ENCODE measurements at places on chromosomes 6 and 20.

DNA sequence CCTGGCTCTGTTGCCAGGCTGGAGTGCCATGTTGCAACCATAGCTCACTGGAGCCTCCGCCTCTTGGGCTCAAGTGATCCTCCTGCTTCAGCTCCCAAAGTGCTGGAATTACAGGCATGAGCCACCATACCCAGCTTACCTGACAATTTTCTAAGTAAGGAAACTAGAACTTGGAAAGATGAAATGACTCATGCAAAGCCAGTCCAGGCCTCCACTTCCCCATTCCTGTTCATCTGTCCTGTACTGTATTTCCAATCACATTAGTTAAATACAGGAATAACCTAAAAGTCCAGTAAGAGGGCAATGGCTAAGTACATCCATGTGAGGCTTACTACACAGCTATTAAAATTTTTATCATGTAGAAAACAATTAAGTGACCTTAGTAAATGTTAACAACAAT lies 8.3 kb upstream of the ADGB start:
- no peak for DNase-seq

- peak; percentile 57 for DNase-seq
Measured at GRCh38 chr20:49608752-49609670, 41.1 kb upstream of the PTGIS start.

GRCh38 chr6:134447883-134448387 lies 130.0 kb upstream of the SGK1 start:
- no peak for DNase-seq

GRCh38 chr6:31689249-31690110 lies 8.6 kb upstream of the LY6G5C start:
- DNase-seq: no peak

GRCh38 chr20:45947110-45947866 lies 12.8 kb downstream of the PCIF1 start:
- DNase-seq: no peak

DNA sequence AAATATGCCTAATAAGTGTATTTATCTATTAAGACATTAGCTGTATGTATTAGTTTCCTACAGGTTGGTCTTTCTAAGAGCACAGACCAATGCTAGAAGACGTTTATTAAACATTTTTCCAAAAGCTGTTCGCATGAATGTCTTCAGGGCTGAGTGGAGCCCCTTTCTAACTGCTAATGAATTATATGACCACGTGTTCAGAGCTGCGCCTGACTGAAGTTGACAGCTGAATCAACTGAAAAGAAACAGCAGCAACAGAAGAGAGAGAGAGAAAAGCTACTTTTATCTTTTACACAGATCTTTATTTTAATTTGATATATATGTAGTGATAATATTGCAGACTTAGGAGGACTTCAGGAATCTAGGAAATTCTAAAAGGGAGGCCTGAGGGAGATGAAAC lies 75.2 kb upstream of the ARID1B start:
- DNase-seq: no peak

DNA sequence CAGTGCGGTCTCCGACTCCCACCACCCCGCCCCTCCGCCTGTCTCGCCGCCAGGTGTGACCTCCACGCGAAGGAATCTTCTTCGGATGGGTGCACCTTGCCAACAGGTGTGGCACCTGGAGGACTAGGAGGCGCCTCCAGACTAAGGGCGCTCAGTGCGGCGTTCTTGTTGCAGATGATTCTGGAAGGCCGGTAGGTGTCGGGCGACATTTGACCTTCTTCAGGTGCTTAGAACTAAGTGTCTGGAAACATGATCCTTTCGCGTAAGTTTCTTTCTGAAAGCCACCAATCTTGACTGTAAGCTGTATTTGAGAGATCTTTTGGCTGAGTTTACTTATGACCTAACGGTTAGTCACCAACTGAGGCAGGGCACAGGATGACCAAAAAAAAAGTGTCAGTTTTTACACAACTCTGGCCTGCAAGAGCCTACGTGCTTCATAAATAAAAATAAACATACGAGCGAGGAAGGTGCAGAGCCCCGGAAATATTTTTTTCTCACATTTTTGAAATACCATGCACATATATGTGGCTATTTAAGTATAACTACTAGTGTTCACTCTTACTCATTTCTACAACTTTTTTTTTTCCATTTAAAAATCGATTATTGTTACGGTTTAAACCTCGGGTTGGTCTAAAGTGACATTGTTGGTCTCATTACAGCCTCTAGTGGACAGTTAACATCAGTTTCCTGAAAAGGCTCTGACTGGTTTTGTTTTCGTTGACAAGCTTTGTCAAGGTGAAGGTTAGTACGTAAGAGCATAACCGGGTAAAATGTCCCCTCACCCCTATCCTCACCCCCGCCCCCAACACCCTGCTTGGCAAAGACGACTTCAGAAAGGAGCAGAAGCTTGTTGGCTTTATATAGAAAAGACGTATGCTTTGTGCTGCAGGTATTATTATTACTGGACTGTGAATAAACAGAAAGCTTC lies 1.6 kb upstream of the ATXN1 start:
- DNase-seq: peak; percentile 57

DNA sequence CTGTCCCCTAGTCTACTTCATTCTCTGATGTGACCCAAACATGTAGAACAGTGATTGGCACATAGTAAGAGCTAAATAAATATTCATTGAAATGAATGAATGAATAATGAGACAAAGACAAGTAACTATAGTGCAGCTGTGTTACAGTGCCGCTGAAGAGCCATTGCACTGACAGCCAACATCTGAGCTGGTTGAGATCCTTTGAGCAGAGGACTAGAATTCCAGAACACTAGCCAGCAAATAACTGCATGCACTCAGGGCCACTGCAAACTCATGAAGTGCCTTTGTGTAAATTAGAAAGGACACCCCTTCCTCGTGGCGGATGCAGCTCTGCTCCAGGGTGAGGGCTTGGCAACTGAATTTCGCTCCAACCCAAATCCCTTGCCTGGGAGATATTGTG lies 230.3 kb upstream of the CDYL start:
- no peak for DNase-seq

DNA sequence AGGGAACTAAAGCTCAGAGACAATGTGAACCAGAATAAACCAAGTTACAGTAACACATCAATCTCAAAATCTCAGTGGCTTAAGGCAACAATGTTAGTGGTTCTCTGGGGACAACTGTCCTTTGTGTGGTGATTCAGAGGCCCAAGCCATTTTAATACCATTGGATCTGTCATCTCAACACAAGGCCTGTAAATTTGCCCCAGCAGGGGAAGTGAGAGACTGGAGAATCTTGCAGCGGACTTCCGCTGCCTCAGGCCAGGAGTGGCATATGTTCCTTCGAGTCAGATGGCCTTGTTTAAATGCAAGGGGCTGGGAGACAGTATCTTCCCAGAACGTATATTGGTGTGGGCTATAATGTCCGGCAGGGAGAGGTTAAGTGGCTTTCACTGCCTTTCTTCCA lies 126.0 kb downstream of the CD83 start:
- no peak for DNase-seq

- no peak for DNase-seq
Measured at GRCh38 chr20:11376998-11377397, 540.7 kb upstream of the BTBD3 start.

DNA sequence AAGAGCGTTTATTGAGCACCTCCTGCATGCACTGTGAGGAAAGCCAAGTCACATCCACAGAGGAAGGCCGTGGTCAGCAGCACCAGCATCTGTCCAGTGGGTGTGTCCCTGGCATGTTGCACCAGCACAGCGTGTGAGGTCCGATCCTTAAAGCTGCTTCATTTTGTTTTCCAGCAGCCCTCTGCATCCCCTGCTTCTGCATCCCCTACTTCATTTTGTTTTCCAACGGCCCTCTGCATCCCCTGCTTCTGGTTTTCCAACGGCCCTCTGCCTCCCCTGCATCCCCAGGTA lies 147.8 kb downstream of the SYCP2 start:
- no peak for DNase-seq

- no peak for DNase-seq
Measured at GRCh38 chr6:78861509-78861908, 5.8 kb upstream of the IRAK1BP1 start.

- DNase-seq: no peak
Measured at GRCh38 chr20:63955281-63955826, 862 bp downstream of the UCKL1 start.

GRCh38 chr6:139313784-139314545 lies 22.2 kb upstream of the TXLNB start:
- DNase-seq: no peak

DNA sequence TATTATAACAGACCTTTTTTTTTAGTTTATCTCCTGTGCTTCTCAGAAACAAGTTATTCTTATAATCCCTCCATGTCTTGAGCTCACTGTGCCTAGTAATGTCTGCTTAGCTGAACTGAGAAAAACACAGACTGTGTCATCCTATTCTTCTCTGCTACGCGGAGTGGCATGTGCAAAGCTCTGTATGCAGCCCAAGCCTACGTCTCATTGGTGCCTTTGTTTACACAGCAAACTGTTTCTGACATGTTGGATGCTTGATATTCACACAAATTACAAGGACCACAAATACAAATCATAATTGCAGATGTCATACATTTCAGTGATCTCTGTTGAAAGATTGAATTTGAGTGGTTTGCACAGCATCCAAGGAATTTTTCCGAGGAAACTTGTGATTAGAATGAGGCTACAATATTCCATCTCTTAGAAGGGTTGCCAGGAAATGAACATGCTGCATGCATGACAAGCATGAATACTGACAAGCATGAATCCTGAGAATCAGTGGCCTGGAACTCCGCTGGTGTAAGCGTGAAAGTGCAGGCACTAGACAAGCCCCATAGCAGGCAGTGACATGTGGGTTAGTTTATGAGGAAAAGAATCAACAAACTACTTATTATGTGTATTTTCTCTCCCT lies 128.4 kb upstream of the SGK1 start:
- no peak for DNase-seq

GRCh38 chr6:128841518-128841917 lies 41.4 kb upstream of the LAMA2 start:
- no peak for DNase-seq

GRCh38 chr6:110671447-110671846 lies 143.8 kb downstream of the CDK19 start:
- DNase-seq: no peak

GRCh38 chr20:32635764-32636163 lies 38.0 kb downstream of the C20orf203 start:
- no peak for DNase-seq

GRCh38 chr6:111995404-111995803 lies 58.5 kb upstream of the CCN6 start:
- no peak for DNase-seq

GRCh38 chr6:87858440-87858839 lies 156.4 kb upstream of the AKIRIN2 start:
- DNase-seq: no peak

GRCh38 chr6:17984399-17984798 lies 3.0 kb downstream of the KIF13A start:
- DNase-seq: no peak

DNA sequence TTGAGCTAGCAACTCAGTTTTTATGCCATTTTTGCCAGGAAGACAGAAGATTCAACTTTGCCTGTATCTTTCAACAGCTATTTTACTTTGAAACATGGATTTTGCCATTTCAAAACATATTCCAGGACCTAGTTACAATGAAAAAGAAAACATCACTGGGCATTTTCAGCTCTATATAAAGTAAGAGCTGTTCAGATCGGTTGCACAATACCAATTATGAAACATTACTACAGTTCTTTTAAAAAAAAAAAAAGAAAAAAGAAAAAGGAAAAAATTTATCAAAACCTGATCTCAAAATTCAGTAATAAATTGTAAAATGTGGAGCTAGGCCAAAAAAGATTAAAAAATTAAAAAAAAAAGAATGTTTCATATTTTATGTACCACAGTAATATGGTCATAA lies 15.6 kb downstream of the BCLAF1 start:
- no peak for DNase-seq

GRCh38 chr6:161378115-161378514 lies 104.3 kb upstream of the AGPAT4 start:
- no peak for DNase-seq

DNA sequence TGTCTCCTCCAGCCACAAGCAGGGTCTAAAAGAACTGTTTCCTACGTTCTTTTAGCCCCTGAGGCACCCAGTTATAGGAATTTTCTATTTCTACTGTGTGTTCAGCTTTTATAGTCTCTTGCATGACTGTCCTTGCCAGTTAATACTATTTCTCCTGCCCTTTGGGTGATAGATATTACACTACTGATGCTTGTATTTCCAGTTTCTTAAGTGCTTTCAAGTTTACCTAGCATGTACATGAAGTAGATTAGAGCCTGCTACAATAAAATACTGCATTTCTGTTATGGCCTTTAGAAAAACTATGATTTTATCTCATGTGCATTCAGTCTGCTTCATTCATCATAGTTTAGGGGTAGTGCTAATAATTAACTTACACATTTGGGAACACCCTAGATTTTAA lies 89.6 kb downstream of the FOXO3 start:
- no peak for DNase-seq

DNA sequence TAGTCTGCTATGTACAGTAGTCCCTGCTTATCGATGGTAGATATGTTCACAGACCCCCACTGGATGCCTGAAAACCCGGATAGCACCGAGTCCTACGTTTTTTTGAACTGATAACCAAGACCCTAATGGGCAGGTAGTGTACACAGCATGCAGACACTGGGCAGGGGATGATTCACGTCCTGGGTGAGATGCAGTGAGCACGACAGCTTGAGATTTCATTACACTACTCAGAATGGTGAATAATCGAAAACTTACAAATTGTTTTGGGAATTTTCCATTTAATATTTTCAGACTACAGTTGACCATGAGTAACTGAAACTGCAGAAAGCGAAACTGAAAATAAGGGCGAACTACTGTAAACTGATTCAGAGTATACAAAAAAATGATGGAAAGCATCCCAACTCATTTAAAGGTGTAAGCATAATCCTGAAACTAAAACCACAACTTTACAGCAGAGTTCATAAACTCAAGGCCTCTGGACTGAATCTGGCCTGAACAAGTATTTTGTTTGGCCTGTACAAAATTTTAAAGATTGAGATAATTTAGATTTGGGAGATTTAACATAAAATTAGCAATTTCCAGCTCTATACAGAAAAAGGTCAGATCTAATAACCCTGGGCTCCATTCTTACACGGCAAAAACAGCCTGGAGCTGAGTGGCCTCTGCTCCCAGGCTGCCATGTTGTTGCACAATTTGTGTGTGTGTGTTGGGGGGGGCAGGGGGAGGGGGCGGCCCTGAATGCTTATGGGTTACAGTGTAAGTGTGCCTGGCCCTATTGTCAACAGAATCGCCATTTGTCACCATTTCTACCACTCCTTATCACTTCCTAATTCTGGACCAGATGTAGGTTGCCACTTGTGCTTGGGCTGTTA lies 34.9 kb downstream of the RNF24 start:
- peak; percentile 38 for DNase-seq

- no peak for DNase-seq
Measured at GRCh38 chr20:7841971-7842310, 98.3 kb downstream of the HAO1 start.

- no peak for DNase-seq
Measured at GRCh38 chr6:3460253-3460652, 3.4 kb upstream of the SLC22A23 start.

- no peak for DNase-seq
Measured at GRCh38 chr20:24762791-24763350, 186.2 kb upstream of the CST7 start.

DNA sequence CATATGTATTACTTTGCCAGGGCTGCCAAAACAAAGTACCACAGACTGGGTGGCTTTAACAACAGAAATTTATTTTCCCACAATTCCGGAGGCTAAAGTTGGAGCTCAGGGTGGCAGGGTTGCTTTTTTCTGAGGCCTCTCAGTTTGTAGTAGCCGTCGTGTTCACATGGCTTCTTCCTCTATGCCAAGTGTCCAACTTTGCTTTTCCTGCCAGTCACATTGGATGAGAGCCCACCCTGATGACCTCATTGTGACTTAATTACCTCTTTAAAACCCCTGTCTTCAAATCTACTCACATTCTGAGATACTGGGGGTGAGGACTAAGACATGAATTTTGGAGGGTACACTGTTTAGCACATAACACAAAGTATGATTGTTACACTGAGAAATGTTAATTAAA lies 9.9 kb upstream of the ECT2L start:
- DNase-seq: no peak
